ENCODE measurements at places on chromosomes 11 and 22.

DNA sequence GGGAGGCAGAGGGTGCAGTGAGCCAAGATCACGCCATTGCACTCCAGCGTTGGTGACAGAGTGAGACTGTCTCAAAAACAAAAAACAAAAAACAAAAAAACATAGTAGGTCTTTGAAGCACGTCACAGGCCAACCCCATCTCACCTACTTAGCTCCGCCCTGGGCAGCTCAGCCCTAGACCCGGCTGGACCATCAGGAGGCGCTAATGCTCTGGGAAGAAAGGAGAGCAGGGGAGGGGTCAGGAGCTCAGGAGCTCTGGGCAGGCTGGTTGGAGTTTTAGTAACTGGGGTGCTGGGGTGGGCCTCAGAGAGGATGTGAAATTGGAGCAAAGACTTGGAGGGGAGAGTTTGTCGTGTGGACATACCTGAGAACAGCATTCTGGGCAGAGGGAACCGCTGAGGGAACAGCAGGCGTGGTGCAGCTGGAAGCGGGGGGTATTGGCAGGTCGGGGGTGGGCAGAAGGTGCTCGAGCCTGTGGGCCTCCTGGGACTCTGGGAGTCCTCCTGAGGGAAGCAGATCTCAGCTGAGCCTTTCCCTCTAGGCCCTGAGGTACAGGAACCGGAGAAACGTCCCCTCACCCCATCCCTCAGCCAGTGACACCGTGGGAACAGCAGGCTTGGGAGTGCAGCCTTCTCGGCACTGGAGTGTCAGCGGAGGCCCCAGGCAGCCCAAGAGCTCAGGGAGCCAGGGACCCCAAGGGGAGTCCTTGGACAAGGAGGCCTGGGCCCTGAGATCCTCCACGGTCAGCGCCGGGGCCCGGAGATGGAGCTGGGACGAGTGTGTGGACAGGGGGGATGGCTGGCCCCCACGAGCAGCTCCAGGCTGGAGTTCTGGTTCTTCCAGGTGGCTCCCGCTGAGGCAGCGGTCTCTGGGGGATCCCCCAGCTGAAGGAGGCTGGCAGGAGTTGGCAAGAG is 2.2 kb upstream of the RPS6KA4 start:
- DNase-seq = no peak

DNA sequence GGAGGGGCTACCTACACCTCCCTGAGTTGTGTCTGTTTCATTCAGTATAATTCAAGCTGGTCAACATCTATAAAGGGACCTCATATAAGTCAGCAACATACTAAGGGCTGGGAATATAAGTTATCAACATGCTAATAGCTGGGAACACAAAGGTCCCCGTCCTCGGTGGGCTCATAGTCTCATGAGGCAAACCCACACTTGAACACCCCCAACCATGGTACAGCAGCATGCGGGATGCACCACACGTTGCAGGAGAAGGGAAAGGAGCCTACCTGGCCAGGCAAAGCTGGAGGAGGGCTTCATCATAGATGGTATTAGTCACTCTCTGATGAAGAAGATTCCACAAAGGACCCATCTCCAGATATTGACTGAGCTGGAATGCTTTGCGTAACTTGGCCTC is 561.8 kb upstream of the B3GAT1 start:
- no peak for DNase-seq

DNA sequence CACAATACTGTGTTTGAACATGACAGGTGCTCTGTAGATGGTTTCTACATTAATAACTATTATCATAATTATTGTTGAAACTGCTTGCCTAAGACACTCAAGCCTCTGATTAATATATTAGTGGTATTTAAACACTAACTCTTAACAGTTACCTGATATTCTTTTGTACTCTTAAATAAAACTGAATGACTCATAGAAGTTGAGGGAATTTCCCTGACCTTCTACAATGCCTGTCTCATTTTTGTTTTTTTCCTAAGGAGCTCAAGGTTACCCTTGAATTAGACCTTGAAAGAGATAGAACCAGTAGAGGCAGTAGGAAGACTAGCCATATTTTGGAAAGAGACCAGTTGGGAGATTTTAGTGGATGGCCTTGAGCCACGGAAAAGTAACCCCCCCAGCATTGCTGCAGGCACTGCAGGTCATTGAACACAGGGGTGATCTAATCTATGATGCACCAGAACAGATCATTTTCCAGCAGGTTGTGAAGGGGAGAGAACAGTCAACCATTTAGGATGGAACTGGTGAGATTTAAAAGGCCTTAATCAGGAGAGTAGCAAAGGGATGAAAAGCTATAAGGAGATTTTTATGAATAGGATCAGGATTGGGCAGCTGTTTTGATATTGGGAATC is 148.3 kb downstream of the PGR start:
- DNase-seq = no peak

DNA sequence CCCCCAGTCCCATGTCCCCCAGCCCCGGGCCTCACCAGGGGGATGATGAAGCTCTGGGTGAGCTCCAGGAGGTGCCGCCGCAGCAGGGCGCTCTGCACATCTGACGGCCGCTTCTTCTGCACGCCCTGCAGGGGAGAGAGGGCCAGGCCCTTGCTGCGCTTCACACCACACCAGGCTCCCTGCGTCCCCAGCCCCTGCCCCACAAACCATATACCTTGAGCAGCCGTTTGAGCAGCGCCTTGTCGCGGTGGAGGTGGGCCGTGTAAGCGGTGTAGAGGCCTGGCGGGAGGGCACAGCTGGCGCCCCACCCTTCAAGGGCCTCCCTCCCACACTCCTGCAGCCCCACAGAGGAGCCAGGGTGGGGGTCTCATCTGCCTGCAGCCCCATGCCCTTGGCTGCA is 6.2 kb upstream of the PLXNB2 start:
- DNase-seq = no peak

GRCh38 chr11:124170801-124171586 is 12.2 kb upstream of the OR10D3 start:
- DNase-seq = no peak

- no peak for DNase-seq
Measured at GRCh38 chr11:9990221-9990973, 303.6 kb downstream of the SBF2 start.

DNA sequence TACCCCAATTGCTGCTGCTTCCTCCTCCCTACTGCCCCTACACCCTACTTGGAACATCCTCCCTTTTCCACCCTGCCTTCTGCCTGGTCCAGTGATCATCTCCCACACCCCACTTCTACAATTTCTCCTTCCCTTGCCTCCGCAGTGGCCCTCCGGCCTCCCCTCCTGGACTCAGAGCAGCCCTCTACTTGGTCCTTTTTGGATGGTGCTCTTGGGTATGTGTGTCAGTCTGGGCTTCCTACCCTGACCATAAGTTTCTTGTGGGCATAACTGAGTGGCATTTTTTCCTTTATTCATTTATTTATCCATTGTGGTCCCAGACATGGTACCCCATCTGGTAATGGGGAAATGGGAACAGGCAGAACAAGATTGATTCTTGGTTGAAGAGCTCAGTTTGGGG is 111.4 kb upstream of the NAV2 start:
- DNase-seq = no peak

DNA sequence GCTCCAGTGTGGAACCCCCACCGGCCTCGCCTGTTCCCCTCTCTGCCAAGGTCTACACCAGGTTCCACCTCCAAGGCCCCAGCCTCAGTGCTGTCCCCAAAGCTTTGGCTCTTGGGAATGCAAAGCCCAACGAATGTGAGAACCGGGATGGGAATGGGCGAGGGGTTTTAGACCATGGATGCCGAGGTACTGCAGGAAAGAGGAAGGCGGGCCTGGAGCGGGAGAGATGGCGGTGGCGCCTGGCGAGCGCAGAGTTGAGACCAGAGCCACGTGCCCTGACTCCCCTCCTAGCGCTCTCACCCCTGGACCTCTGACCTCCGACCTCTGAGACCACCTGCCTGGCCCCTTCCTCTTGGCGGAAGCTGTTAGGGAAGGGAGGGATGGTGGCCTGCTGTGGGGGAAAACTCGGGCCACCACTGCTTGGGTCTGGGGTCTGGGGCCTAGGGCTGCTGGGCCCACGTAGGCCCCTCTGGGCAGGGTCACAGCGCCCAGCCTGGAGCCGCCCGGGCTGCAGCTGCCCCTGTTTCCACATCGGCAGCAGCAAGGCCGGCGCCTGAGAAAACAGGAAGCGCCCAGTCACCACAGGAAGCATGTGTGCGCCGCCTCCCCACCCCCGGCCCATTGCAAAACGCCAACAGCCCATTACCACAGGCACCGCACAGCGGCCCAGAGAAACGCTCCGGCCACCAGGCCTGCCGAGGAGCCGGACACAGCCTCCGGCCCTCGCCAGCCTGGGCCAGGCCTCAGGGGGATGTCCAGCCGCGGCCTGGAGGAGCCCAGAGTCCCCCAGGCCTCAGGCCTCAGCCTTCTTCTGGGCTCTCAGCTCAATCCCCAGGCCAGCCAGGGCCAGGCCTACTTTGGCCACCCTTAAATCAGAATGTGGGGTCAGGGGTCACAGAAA is 13.8 kb upstream of the SLC39A13 start:
- DNase-seq = no peak

DNA sequence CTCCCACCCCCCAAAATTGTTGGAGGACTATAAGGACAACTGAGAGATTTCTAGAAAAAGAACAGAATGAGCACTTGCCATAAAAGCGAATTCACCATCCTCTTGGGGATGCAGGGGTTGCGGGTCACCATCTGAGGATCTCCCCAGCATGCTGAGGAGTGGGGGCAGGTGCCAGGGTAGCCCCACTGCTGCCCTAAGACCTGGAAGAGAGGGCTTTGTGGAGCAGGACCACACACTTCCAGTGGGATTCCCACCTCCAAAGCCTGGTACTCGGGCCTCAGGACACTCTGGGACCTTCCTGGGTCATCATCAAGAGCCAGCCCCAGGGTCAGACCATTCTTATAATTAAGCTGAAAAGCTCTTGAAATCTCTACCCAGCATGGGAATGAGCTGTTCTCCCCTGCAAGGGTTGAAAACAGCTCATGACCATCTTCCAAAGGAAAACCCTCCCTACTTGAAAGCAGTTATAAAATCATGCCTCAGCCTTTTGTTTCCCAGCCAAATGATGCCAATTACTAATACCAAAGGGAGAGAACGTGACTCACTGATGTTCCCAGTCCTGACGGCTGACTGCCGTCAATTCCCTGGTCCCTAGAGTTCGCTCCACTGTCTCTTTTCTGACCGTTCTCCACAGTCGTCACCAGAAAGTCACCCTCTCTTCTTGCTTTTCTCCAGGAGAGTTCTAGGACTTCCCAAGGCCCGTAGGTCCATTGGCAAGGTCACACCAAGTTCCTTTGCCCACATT is 76.8 kb upstream of the CREB3L1 start:
- DNase-seq = no peak

GRCh38 chr11:64078905-64079304 is 43.2 kb downstream of the FLRT1 start:
- DNase-seq = no peak

DNA sequence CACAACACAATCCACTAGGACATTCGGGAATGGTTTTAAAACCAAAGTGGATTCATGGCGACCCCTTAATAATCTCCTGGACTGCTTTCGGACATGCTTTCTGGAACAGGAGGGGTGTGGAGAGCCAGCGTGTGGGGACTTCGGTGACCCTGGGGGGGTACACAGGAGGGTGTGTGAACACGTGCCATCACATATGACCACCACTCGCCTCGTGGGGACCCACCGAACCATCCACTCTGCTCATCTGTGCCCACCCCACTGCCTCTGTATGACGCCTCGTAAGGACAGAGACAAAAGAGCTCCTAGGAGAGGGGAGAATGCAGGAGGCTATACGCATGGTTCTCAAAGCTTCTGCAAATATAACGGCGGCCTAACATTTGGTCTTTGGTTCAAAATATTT is 8.9 kb downstream of the LTO1 start:
- no peak for DNase-seq

- DNase-seq = no peak
Measured at GRCh38 chr22:41992496-41992895, 6.1 kb upstream of the WBP2NL start.

DNA sequence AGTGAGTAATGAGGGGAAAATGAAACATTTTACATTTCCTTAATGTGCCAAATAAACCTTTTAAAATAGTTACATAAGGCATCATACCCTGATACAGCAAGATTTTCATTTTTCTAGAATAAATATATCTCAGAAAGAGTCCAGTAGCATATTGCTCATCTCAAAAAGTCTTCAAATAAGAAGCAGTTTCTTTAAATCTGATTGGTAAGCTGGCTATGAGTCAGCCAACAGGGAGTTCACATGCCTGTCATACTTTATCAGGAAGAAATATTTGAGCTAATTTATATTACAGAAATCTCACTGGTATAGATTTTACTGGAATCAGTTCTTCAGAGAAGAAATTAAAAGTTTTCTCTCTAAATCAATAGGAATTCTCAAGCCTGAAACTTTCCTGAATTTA is 258.1 kb downstream of the C11orf87 start:
- no peak for DNase-seq

GRCh38 chr11:21861314-21861713 is 331.6 kb upstream of the ANO5 start:
- no peak for DNase-seq

DNA sequence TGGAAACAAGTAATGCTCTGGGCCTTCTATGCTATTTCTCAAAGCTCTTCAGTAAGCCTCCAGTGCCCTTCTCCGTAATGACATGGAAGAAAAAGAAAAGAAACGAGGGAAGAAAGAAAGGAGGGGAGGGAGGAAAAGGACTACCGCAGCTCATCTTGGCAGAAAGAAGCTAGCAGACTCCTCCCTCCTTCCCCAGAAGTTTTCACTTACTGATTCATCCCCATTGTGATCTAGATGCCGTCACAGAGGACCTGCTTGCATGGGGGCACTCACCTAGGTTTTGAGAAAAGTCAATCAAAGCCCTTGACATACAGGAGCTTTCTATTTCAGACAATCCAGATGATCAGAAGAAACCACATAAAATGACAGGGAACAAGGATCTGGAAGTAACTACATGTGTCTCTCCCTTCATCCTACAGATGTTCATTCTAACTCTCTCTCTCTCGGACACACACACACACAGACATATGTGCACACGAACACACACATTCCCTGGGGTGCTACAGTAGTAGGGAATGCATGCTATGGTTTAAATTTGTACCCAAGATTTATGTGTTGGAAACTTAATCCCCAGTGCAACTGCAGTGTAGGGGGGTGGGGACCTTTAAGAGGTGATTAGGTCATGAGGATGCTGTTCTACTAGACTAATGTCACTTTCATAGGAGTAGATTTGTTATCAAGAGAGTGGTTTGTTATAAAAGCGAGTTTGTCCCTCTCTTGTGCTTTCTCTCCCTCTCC is 37.6 kb upstream of the RCN1 start:
- DNase-seq = no peak

DNA sequence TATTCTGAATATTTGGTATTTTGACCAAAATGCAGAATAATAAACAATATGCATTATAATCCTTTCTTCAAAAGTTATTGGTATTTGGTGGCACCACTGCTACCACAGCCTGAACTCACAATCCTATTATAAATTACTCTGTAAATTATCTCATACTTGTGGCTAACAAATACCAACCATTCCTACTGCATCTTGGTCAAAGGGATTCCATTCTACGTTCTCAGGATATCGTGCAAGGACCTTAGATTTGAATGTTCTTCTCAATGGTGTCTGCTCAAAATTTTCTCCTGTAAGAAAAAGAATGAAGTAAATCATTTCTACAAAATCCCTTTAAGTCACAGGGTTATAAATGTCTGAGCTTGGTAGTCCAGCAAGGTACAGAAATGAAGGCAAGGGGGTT is 58.7 kb downstream of the DENND5A start:
- no peak for DNase-seq
